ENCODE measurements at places on chromosomes 1 and 21.

- no peak for DNase-seq
These were observed 18.2 kb upstream of the IFI6 start for GRCh38 chr1:27690183-27690582.

DNA sequence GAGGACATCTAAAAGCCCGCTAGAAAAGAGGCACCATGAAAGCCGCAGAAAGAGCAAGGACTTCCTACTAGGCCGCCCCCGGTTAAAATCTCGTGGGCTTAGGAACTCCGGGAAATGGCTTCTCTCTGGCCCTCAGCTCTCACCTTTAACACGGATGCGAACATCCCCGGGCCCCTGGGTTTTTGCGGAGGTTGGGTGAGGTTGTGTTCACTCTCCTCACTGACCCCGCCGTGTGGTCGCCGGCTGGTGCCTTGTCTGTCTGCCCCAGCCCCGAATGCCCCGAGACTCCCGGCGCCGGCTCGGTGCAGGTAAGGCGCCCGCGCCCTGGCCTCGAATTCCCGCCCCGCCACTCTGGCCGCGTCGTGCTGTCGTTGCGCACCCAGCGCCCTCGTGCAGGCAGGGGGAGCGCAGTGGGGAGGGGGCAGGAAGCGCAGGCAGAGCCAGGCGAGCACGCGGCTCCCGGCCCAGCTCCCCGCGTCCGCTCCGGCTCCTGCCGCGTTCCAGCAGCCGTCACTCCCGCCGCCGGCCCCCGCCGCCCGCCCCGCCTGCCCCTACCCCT lies at the start of gene SHISAL2A:
TSS of gene SHISAL2A (plus strand) at position 437 of the 559 bp plus-strand sequence. CDS start 326 bp downstream, outside the sequence.
- peak; percentile 77 for DNase-seq

GRCh38 chr1:179794669-179795068 lies 51.6 kb downstream of the FAM163A start:
- DNase-seq = no peak

DNA sequence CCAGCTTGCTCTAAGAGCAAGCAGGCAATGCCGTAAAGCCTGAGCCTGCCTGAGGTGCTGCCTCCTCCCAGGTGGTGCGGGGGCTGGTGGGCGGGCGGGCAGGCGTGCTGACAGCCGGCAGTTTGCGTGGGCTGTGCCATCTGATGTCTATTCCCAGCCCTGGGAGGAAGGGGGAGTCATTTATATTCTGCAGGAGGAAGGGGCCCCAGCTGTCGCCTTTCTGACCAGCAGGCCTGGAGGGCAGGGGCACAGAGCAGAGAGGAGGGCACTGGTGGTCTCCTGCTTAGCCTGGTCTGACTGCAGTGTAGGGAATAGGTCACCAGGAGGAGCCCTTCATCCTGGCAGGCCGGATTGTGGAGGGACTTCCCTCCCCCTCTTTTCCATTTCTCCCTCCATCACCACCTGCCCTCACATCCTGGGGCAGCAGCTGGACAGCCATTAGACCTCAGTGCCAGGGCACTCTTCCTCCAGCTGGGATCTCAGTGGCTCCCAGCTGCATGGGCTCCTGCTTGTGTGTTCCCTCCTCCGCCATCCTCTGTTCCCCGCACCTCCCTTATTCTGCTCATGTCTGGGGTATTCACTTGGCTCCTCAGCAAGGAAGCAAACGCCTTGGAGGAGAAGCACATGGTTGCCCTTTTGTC lies 4.4 kb downstream of the CYB561D1 start:
- DNase-seq = peak; percentile 56

DNA sequence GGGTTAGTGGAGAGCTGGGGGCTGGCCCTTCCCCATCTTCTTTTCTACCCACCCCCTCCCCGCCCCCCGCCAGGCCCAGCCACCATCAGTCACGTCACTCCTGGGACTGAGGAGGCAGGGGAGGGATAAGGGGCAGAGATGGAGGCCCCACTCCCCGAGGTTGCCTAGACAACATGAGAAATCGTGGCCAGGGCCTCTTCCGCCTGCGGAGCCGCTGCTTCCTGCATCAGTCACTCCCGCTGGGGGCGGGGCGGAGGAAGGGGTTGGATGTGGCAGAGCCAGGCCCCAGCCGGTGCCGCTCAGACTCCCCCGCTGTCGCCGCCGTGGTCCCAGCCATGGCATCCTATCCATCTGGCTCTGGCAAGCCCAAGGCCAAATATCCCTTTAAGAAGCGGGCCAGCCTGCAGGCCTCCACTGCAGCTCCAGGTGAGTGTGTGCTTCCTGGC lies 1.2 kb downstream of the AMPD2 start:
- peak; percentile 99 for DNase-seq

- DNase-seq = no peak
These were observed 40.6 kb upstream of the CLIC4 start for GRCh38 chr1:24704411-24705259.

DNA sequence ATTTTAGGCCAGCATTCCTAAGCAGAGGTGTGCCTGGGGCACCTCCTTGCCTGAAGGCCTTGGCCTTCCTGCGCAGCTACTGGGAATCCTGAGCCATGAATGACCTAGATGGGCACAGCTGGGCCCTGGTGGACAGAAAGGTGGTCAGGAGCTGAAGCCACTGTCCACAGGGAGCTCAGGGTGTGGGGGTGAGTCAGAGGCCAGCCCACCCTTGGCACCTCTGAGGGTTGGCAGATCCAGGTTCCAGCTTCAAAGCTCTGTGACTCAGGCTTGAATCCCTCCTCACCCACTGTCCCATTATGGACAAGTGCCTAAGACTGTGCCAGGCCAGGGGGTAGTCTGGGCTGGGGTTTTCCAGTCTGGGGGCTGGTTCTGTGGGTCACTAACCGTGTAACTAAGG lies 6.4 kb upstream of the EDN2 start:
- no peak for DNase-seq

- no peak for DNase-seq
These were observed 180.7 kb downstream of the ZBTB18 start for GRCh38 chr1:244231572-244232315.

GRCh38 chr1:112508278-112509004 lies at the start of gene WNT2B:
Gene WNT2B, plus strand, starts transcription at chr1:112508965. Its CDS starts 298 bp downstream, at chr1:112509263.
- DNase-seq = peak; percentile 75
